ENCODE measurements at places on chromosomes 5 and 9.

- DNase-seq = no peak
Measured at GRCh38 chr5:10655161-10655971, 91.5 kb downstream of the ANKRD33B start.

DNA sequence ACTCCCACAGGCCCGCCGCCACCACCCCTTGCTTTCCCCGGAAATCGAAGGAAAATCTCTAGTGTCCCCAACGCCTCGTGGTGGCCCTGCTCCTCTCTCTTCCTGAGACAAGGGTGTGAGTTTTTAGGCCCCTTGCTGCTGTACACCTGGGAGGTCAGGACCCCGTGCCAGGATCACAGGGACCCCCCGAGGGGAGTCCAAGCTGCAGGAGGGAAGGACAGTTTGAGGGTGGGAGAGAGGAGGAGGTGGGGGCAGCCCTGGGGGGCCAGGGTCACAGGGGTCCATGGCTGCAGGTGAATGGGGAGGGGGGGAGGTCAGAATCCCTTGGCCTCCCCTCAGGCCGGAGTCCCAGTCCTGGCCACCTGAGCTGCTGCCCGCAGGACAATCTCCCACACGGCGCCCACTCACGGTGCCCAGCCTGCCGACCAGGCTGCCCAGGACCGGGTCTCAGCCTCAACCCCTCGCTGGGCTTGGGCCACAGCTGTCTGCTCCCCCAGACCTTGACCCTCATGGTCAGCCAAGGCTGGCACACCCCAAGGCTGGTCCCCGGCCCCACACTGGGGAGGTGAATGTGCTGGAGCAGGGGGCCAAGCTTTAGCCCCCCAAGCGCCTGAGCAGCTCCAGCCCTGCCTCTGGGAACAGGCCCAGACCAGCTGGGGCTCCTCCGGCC is 19.9 kb downstream of the TPPP start:
- no peak for DNase-seq

GRCh38 chr9:133121198-133121914 is at the start of gene RALGDS:
RALGDS (minus strand) TSS chr9:133121240; CDS start chr9:133121154, 86 bp downstream.
- DNase-seq = peak; percentile 90

DNA sequence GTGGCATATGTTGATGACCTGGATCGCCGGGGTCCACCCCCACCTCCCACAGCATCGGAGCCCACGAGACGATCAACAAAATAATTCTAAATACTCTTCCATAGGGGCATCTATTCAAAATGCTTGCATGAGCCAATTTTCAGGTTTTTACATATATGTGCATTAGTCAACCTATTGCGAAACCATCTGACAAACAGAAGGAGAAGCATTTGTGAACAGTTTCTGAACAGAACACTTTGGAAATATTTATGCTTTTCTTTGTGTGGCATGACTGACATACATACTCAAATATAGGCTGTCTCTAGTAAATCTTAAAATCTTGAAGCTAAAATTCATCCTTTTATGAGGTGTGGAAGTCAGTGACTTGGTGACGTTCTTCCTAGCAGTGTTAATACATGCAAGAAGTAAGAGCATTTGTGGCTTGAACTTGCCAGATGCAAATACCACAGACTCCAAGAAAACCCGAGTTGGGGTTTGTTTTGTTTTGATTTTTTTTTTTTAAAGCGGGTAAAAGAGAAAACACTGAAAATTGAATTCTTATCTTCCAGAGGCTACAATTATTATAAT is 5.3 kb downstream of the GPR151 start:
- DNase-seq = peak; percentile 22

DNA sequence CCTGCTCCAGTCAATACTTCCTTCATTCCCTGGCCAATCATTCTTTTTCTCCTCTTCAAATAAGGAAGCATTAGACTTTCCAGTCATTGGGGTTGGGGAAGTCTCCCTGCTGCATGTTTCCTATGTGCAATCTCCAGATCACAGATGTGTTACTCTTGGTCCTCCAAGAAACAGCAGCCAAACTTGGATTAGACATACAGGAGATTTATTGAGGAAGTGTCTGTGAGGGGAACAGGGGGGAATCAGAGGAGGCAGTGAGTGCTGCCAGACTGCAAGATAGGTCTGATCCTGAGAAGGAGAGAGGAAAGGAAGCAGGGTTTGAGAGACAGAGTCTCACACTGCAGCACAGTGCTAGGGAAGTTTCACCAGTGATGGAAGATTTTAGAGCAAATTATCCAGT is 40.6 kb upstream of the SLIT3 start:
- DNase-seq = no peak

DNA sequence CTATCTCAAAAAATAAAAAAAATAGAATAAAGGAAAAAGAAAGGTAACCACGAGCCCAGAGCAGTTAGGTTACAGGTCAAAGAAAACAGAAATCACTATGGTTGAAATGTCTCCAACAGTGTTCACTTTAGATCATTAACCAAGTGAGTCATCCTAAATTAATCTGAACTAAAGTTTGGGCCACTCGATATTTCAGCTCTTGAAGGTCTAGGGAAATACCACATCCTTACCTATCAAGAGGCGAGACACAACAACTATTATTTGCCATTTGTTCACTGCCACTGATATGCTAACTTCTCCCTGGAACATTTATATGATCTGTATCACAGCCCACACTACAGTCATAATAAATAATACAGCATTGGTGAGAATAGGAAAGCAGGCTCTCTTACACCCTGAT is 111.3 kb upstream of the NR5A1 start:
- peak; percentile 26 for DNase-seq

GRCh38 chr5:137272831-137273230 is 226.3 kb downstream of the SPOCK1 start:
- no peak for DNase-seq

Data from fibroblast of skin of right biceps (primary cell).